ENCODE measurements at places on chromosomes 3 and 15.

DNA sequence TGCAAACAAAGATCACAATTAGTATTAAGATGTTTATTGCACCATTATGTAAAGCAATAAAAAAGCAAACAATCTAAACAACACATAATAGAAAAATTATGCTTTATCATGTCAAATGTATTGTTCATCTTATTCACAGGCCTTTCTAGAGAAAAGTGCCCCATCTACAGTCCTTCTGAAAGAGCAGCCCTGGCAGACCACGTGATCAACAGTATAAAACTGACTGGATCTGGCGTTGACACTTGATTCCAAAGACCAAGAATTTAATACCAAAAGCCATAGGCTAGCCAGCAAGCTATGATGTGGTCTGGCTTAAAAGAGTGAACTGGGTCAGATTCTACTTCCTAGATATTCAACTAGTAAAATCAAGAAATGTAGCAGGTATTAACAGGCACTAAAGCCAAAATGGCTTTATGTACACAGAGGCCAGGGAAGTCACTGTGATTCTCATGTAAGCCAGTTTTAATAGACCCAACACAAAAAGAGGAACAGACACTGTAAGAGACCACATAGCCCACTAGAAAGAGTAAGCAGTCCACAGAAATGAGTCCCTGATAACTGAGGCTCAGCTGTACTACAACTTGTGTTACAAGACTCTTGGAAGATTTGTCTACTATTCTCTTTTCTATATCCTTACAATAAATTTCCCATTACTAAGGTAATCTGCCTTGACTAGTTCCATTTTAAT is 32.5 kb downstream of the DMXL2 start:
- peak; percentile 32 for DNase-seq

GRCh38 chr3:17129556-17129955 is 244.8 kb downstream of the PLCL2 start:
- DNase-seq, result no peak

GRCh38 chr3:14512281-14512941 is 27.7 kb downstream of the GRIP2 start:
- no peak for DNase-seq

- no peak for DNase-seq
These were observed 225.6 kb downstream of the TIGIT start for GRCh38 chr3:114519415-114519814.

GRCh38 chr3:121956363-121956762 is 62.2 kb downstream of the SLC15A2 start:
- no peak for DNase-seq

DNA sequence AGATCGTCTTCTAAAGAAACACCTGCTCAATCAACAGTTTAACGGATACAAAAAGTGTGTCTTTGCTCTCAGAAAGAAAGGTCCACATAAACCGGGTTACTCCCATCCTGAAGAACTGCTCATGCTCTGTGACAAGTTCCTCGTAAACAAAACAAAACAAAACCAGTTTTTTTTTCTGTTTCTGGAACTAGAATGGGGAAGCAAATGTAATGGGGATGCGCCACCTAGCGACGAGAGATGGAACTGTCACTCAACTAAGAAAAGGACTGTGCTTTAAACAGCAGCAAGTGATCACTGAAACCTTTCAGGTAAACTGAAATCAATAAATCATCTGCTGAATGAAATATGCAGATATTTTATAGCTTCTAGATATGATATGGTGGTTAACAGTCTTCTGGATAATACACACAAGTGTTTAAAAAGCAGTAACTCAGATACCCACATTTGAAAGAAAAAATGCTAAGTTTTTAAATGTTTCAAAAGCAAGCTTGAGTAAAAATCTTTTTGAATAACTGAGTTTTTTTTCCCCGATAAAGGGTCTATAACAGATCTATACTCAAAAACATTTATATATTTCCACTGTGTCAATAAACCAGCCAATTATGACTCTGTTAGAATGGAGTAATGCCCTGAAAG is 10.9 kb downstream of the TM2D3 start:
- DNase-seq, result no peak

All from SIG-M5 (cell line).